Osteocyte (in vitro differentiated cells): ENCODE measurements at places on chromosomes 4 and X. TPM values are rescaled to one million over a fixed set of nuclear protein-coding genes. Genes with fewer than 3 reads are reported as not detected.

GRCh38 chrX:16827225-16827624 is 41.0 kb downstream of the TXLNG start:
- no peak for DNase-seq

DNA sequence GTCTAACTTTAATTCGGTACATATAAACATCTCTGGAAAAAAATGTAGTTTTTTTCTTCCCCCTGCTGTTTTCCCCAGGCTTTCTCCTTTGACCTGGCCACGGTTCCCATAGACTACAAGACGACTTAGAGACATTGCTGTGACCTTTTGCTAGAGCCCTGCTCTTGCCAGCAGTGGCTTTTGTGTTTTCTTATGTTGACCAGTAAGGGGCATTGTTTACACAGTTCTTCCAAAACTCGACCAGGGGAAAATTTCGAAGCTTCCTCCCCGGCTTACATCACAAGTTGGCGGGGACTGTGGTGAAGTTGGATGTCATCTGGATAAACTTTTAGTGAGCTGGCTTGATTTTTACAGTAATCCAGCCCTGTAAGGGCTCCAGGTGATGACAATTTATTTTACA is 9.3 kb downstream of the CCDC160 start:
- no peak for DNase-seq

DNA sequence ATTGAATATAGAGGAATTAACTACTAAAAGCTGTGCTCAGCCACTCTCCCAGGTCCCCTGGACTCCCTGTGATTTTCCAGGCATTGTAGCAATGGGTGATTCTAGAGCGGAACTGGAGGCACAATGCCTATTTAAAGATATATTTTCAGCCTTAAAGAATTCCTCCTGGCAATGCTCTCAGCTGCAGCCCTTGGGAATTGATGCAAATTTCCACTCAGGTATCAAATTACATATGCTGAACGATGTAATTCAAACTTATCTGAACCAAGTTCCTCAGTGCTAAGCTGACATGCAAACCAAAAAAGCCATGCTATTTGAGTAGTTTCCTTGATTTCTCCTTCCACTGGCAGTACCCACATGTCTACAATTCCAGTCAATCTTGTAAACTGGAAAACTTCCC is 86.3 kb upstream of the GABRA3 start:
- no peak for DNase-seq

DNA sequence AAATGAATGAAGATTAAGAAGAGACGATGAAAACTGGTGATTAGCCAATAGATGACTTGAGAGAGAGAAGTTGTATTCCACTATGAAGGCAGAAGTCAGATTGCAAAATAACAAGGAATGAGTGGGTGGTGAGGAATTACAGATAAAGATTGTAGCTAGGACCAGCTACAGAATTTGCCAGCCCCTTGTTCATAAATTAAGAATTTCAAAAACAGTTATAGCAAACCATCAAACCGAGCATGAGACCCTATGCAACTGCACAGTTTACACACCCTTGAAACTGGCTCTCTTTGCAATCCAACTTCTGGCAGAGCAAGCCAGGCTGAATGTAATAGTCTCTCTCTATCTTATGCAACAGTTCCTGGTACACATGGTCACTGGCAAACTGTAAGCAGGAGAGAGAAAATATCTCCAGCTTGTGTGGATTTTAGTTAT is 35.2 kb downstream of the STAP1 start:
- DNase-seq: no peak

- DNase-seq: no peak
These were observed 2.6 kb downstream of the MSX1 start for GRCh38 chr4:4862071-4862551.

- DNase-seq: no peak
These were observed 323.2 kb downstream of the RAB28 start for GRCh38 chr4:13160920-13161319.

GRCh38 chrX:15245896-15246295 is 24.0 kb downstream of the ASB9 start:
- DNase-seq: no peak

DNA sequence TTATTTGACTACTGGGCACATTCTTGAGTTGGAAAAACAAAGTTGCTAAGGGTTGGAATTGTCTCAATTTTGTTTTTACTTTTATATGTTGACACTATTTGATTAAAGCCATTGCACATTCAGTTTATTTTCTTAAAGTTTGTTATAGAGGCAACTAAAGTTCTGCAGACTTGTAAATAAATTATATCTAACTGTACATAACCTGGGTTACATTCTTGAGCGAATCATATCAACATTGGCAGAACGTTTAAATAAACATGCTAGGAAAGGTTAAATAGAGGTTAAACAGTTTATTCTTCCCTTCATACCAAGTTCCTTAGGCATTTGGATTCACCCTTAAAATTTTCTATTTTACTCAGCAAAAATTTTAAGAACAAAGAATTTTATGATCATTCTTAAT is 74.5 kb downstream of the UCHL1 start:
- no peak for DNase-seq

DNA sequence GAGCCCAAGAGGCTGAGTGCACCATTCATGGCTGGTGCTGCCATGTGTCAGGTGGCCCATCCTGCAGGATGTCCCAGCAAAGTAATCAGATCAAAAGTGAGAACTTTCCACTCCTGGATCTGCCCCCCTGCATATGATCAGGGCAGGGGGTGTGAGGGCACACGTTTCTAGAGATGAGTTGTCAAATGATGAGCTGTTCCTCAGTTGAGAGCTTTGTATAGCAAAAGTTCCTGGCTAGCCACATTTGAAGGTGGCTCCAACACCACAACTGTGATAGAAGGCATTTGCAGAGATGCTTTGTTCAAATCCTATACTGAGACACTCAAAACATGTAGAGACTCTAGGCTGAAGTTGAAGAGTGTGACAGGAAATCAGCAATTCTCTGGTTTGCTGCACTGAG is 501.8 kb downstream of the BCOR start:
- DNase-seq: no peak

DNA sequence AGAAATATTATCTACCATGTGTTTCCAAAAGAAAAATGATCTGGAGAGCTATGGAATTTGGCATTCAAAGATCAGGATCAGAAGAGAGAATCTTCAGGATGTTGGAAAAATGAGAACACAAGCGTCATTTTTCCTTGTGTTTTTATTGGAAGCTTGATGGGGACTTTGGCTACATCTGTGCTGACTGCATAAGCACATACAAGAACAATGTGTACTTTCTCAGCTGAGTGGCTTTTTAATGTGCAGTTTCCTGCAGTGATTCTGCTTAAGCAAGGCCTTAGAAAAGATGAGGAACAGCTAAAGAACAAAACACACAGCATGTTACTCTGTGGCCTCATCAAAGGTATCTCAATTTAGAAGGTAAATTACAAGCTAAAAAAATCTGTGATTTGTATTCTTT is 1039.9 kb downstream of the GLUD2 start:
- DNase-seq: no peak

GRCh38 chr4:163988391-163988790 is 493.9 kb downstream of the TMA16 start:
- DNase-seq: no peak

- DNase-seq: no peak
These were observed 4.1 kb downstream of the ZNF827 start for GRCh38 chr4:145934434-145935047.

- DNase-seq: no peak
These were observed 23.9 kb upstream of the HSD17B10 start for GRCh38 chrX:53458082-53458481.

- no peak for DNase-seq
These were observed 1394.6 kb upstream of the AGA start for GRCh38 chr4:178836865-178837264.

DNA sequence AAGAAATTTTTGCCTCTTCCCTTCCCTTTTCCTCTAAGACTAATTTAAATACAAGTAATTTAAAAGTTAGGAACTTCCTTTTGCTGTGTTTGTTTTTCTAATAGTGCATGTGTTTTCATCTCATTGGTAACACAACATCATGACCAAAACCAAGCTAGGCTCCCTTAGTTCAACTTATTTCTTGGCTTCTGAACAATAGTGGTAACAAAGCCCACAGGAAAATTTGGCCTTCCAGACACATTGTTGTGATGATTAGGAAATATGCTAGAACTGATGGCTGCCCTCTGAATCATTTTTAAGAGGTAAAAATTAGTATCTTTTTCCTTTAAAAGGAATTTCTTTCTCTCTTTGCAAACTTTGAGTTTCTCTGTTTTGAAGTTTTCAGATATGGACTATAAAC is 25.5 kb upstream of the TEC start:
- DNase-seq: no peak

The SCRG1 gene
- 2.2 and 2.6 TPM in 2 replicates for total RNA-seq

The CPLX1 gene
- not detected in 2 replicates for total RNA-seq

- no peak for DNase-seq
These were observed 499.1 kb upstream of the SLIT2 start for GRCh38 chr4:19752599-19752998.

DNA sequence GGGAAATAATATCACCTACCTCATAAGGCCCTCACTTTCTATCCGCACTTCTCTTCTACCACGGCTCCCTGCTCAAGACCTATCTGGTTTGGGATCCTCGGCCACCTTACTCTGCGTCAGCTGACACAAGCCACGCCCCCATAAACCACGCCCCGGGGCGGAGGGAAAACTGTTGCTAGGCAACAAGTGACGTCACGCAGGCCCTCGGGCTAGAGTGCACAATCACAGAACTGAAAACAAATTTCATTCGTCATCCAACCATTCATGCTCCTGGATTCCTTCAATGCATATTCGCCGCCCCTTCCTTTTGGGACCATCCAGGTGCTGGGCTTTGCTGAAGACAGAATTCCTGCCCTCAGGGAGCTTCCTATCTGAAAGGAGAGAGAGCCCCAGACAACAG is 66.3 kb downstream of the SMC1A start:
- DNase-seq: no peak

GRCh38 chr4:163166041-163166579 is 580 bp downstream of the NAF1 start:
- DNase-seq: peak; percentile 88

The GABRE gene
- 0.71 and 1.4 TPM in 2 replicates for total RNA-seq

GRCh38 chr4:150960079-150960478 is 55.0 kb downstream of the LRBA start:
- no peak for DNase-seq

The F8A2 gene
- not detected in 2 replicates for total RNA-seq

- no peak for DNase-seq
These were observed 86.3 kb downstream of the BCOR start for GRCh38 chrX:40011322-40012038.

- DNase-seq: no peak
These were observed 66.7 kb upstream of the MTNR1A start for GRCh38 chr4:186621959-186622553.

The FGF5 gene
- 7.0 and 8.2 TPM in 2 replicates for total RNA-seq

GRCh38 chr4:76750716-76751115 is 147.2 kb downstream of the SOWAHB start:
- no peak for DNase-seq

GRCh38 chr4:81606801-81607501 is 135.2 kb upstream of the RASGEF1B start:
- no peak for DNase-seq

GRCh38 chrX:136856050-136856449 is 24.5 kb downstream of the RBMX start:
- no peak for DNase-seq

- DNase-seq: no peak
These were observed 7.3 kb downstream of the LRPAP1 start for GRCh38 chr4:3524920-3525319.

DNA sequence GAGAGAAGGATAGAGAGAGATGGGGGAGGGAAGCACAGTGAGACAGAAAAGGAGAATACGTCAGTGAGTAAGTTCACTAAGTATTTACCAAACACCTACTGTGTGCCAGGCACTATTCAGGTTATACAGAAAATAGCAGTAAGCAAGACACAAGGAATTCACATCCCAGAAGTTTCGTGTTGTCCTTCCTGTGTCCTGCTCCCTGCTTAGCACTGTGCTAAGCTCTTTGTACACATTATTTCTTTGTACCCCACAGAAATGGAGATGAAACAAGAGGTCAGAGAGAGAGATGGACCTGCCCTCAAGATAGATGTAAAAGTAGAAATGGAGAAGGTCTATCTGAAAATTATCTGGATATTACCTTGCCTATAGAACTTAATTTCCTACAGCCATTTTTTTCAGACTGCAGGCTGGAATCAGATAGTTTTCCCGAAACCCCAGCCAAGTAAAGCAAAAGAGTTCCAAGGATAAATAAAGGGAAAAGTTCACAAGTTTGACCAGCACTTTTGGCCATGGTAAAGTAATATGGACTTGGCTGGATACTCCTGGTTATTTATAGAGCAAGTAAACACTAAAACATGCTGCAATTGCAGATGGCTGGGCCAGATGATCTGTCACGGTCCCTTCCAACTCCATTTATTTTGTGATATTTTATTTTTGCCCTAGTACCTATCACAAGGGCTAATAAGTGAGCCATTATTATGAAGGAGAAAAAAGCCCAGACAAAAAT is 353.7 kb upstream of the SLC7A11 start:
- no peak for DNase-seq

DNA sequence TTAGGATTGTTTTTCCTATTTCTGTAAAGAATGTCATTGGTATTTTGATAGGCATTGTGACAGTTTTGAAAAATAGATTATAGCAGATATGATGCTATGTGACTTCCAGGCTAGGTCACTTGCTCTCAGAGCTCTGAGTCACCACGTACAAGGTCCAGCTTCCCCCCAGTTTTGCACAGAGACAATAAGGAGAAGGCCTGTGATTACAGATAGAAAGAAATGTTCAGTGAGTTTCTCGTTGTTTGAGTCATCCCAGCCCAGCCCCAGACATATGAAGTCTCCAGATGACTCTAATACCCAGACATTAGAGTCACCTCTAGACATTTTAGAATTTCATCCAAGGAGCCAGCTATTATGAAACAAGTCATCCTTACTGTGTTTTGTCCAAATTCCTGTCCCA is 57.2 kb downstream of the MFAP3L start:
- no peak for DNase-seq

DNA sequence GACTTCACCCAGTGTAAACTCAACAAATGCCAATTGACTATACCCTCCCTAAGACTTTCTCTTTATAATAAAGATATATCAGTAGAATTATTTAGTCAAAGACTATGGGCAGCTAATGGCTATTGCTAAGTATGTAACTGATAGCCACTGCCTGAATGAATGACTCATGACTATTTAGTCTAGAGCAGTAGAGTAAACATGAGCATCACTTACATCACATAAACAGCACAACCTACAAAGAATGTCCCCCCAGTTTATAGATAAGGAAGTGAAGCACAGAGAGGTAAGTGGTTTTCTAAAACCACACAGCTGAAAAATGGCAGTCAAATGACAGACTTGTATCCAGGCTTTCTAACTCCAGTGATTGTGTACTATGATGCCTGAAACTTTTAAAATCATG is 507.0 kb downstream of the PPARGC1A start:
- DNase-seq: no peak

The GYPE gene
- total RNA-seq: not detected in 2 replicates
